ENCODE measurements at places on chromosomes 4 and X. TPM values are rescaled to one million over a fixed set of nuclear protein-coding genes. Genes with fewer than 3 reads are reported as not detected.

Gene TMEM255A
- total RNA-seq = 27.2 TPM

Gene UCP1
- total RNA-seq = not detected

Gene RPL39
- 2,526 TPM for total RNA-seq

Gene FHIP1A
- 2.7 TPM for total RNA-seq

Gene TBC1D9
- total RNA-seq = 9.7 TPM

Gene CTSO
- 2.4 TPM for total RNA-seq

Gene LGI2
- total RNA-seq = 0.05 TPM

Gene TCEAL2
- not detected for total RNA-seq

Gene POF1B
- total RNA-seq = 0.21 TPM

Gene GLOD5
- not detected for total RNA-seq

Gene GIMD1
- not detected for total RNA-seq

Gene CDS1
- 0.13 TPM for total RNA-seq

Gene CFAP99
- total RNA-seq = not detected

Gene CFI
- total RNA-seq = 0.26 TPM

Gene HS3ST1
- total RNA-seq = 1.3 TPM

Data from SK-MEL-5 (cell line).